Activated T-cell treated with anti-CD3 and anti-CD28 coated beads for 1 hour (primary cell): ENCODE measurements at places on chromosomes 11 and 22.

GRCh38 chr11:61021661-61022212 lies 50.3 kb downstream of the CD6 start:
- peak; percentile 85 for DNase-seq

DNA sequence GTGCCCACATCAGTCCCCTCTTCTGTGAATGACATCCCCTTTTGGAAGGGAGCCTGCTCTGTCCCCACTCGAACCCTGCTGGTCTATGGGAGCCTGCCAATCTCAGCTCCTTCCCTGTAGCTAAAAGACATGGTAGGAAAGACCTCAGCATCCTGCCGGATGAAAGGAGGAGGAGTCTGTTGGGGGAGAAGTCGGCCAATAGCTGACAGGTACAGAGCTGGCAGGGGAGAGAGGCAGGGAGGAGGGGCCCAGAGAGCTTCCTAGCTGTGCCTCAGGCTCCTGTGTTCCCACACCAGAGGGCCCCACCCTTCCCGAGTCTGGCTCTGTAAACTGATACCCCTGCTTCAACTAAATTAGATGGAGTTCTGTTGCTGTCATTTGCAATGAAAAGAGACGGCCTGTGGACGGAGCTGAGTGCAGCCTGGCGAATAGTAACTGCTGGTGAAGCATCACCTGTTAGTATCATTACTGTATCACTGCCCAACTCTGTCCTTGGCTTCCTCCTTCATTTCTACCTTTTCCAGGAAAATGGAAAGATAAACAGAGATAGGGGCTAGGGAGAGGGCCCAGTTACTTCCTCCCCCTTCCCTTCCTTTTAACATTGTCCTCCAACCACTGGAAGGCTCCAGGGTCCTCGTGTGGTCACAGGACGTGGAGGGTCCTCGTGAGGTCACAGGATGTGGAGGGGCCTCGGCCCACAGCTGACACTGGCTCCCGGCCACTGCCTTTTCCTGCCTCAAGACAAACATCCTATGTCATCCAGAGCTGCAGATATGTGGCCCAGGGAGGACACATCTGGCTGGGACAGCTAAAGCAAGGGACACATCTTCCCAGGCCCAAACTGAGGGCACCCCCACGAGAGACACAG lies 15.1 kb downstream of the FXYD6 start:
- DNase-seq: no peak

GRCh38 chr11:43072911-43073310 lies 238.9 kb upstream of the API5 start:
- DNase-seq: no peak

GRCh38 chr11:61345954-61346843 lies 13.2 kb downstream of the TKFC start:
- DNase-seq: no peak

GRCh38 chr11:132408877-132409276 lies 1038.5 kb downstream of the NTM start:
- DNase-seq: no peak

DNA sequence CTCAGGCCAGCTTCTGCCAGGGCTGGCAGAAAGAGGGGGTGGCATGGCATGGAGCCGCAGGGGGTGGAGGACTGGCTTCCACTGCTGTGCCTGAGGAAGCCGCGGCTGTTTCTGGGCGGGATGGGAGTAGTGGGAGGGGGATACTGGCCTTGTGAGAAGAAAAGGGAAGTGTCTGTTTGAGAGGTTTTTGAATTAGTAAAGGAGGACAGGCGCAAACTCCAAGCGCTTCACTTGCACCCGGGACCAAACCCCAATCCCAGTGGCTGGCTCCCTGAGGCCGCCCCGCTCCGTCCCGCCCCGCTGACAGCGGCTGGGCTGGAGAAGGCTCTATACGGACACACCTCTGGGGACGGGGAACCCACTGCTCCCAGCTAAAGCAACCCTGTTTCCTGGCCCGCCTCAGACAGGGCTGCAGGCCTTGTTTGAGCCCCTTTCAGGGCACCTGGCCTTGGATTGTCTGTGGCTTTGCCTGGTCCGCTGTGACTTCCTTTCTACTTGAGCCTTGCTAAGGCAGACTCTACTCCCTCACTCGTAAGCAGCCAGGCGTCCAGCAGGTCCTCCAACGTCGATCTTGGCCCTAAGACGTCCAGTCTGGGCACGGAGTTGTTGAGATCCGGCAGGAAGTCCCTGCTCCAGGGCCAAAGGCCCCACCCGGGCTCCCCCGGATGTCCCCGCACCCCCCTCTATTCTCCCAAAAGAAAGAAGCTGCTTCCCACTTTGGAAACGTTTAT lies 2.2 kb downstream of the APOA1 start:
- DNase-seq: no peak

DNA sequence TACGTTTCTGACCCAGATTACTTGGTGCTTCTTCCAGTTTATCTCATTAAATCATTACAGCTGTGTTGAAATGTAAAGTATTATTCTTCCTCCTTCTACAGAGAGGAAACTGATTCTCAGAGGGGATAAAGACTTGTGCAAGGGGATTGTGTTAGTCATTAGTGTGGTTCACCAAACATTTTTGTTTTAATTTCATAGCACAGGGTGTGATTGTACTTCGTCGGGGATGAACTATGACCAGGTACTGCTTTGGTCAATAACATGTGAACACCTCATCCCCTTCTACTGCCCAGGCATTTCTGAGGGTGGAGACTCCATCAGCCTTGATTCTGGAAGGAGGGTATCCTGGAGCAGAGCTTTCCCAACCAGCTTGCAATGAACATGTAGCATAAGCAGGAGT lies 120.2 kb upstream of the ALX4 start:
- DNase-seq: no peak

DNA sequence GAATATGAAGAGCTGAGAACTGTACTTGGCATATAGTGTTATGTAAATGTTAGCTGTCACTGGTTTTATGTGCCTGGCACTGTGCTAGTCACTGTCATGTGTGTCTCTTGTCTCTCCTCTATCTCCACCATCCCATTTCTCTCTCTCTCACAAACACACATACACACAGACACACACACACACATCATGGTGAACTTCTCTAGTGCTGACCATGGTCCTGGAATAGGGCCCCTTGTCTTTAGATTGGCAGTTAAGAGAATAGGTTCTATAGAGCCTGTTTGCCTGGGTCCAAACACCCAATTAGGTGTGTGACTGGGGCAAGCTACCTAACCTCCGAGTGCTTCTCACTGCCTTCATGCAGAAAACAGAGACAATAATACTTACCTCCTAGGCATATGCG lies 109.7 kb upstream of the NARS2 start:
- no peak for DNase-seq

DNA sequence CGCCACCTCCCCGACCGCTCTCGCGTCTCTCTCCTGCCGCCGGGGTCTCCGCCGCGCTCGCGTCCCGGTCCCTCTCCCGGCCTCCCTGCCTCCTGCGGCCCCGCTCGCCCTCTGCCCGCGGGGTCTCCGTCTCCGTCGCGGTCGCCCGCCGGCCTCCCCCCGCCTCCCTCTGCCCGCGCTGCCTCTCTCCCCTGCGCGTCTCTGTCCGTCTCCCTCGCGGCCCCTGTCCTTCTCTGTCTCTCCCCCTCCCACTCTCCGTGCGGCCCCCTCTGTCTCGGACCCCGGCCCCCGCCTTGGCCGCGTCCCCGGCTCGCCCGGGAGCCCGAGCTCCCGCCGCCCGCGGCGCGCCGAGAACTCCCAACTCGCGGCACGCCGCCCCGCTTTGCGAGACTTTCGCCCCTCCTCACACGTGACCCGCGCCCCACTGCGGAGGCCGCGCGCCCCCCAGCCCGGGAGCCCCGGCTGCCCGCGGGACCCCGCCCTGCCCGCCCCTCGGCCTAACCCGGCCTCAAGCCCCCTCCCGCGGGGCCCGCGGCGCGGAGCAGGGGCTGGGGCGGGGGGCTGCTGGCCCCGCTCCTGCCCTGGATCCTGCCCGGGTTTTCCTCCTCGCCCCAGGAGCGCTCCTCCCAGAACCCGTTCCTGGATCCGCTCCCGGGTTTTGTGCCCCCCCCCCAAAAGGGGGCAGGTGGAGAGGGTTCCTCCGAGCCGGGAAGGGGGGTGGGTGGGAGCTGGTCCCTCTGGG lies 702 bp upstream of the KCNJ4 start:
- no peak for DNase-seq

DNA sequence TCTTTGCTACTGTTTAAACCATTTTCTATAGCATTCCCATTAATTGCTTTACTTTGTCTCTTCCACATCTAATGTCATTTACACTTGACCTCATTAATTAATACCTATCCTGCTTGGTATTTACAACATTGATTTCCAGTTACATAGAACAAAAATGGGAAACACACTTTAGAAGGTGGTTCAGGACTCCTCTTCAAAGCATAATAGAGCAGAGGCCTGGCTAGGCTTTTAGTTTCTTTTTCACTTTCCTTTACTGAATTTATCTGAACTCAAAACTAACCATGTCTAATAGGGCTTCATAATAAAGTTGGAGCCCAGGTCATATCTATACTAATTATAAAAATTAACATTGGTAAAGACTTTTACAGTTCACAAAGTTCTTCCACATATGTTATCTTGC lies 648.0 kb upstream of the KIRREL3 start:
- DNase-seq: no peak

DNA sequence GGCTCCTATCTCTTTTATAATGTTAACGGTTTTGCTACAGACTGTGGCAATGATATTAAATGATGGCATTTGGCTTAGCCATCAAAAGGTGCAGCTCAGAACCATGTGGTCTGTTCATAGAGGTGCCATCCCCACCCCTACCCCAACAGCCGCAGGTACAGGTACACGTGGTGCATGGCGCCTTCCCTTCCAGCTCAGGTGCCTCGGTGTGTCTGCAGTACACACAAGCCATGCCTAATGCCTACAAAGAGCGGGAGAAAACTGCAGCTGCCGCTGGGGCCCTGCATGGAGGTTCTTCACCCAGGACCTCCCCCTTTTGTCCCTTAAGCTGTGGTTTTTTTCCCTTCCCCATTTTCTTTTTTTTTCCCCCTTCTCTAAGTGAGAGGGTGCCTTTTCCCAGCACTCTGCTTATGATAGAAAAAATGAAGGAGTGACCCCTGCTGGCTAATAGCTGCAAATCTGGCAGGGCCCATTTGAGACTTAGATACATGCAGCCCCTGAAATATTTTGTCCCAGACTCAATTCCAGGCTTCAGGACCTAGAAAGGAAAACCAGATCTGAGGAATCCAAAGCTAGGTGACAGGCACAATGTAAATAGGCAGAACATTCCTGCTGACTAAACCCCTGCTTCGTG lies 6.5 kb downstream of the OR52M1 start:
- DNase-seq: no peak

DNA sequence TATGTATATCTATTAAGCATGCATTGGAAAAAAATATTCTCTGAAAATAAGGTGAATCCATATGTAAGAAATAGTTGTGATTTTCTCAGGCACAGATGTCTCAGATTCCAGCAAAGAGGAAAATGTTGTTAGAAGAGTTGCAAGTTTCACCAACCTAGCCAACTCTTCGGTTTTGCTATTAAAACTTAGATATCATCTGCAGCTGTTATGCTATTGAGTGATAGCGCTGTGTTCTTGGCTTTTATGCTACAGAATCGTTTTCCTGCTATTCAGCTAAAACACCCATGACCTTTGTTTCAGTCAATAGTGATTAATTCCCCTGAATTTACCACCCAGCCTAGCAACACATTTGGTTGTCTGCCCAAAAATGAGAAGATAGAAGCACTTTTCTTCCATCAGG lies 795.6 kb upstream of the ANO3 start:
- DNase-seq: no peak

DNA sequence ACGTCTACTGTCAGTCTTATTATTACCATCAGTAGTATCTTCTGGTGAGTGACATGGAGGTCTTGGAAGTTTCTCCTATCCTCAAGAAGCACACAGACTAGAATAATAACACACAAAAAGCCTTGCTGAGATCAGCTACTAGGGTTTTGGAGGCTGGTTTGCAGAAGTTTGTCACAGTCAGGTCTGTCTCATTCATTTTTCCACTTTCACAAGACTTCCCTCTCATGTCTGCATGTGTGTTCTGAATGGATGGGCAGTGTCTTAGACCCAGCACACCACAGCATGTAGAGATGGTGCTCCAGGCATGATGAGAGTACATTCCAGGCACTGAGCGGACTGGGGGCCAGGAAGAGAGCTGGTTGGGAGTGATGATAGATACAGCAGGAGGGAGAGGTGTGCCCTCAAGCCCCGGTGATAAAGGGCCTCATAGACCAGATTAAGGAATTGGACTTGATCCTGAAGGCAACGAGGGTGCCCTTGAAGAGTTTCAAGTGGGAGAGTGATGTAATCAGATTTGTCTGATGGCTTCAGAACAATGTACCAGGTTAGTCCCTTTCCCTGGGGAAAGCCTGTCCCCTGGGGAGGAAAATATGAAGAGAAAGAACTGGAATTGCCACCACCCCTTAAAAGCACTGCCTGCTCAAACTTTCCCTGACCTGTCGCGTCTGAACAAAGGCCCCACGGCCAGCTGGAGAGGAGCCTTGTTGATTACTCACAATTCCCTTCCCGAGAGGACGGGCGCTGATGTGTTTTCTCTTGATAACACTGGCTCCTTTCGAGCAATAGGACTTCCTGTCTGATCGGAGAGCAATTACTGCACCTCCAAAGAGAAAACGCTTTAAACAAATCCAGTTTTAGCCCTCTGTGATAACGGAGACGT lies 45.1 kb upstream of the LMO2 start:
- DNase-seq: no peak

DNA sequence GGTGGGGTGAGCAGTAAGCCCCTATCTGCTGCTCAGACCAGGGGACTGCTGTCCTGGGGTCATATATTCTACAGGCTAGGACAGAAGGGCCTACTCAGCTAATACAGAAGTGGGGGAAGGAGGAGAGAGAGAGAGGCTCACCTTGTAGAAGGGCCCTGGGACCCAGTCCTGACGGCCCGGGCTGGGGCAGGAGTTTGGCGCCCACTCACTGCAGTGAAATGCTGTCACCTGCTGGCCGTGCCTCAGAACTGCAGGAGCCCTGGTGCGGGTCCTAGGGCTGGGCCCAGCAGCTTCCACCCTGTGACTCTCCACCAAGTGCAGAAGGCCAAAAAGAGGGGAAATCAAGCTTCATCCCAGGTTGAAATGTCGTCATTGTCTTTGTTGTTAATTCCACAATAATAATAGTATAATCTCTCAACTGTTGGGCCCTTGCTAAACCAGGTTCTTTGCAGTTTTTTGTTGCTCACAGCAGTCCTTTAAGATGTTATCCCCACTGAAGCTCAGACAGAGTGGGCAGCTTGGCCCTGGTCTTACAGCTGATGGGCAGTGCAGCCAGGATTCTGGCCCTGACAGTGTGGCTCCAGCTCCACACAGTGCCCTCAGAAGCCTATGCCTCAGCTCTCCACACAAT lies 29.6 kb downstream of the TRIM29 start:
- peak; percentile 39 for DNase-seq

- no peak for DNase-seq
These were observed 96.4 kb downstream of the CACNA1I start for GRCh38 chr22:39666926-39667325.
